ENCODE measurements at places on chromosomes 3 and 15. TPM values are rescaled to one million over a fixed set of nuclear protein-coding genes. Genes with fewer than 3 reads are reported as not detected.

The ATP13A4 gene
- total RNA-seq: 0.13 TPM

The BUB1B gene
- total RNA-seq: 83.2 TPM

The MUC20 gene
- 0.33 TPM for total RNA-seq

The ZDHHC23 gene
- 25.2 TPM for total RNA-seq

DNA sequence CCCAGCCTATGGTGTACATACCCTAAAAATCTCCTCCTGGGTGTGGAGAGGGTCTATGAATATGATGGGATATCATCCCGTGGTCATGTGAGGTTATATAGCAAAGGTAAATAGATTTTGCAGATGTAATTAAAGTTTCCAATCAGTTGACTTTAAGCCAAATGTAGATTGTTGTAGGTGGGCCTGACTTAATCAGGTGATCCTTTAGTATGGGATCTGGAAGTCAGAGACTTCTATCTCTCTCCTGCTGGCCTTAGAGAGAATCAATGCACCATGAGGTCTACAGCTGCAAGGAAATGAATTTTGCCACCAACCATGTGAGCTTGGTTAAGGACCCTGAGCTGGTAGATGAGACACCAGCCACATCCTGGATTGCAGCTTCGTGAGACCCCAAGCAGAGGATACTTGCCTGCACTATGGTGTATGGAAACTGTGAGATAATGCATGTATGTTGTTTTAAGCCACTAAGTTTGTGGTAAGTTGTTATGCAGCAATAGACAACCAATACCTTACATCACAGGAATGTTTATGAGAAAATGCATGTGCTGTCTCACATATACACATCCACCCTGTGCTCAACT is 137.1 kb upstream of the SLC6A11 start:
- no peak overlapping the region for H3K4me3 ChIP-seq
- H3K36me3 ChIP-seq: no peaks in the 10 kb centered on the region
- H3K27ac ChIP-seq: no peak overlapping the region
- DNase-seq: no peak
- H3K27me3 ChIP-seq: no peaks in the 10 kb centered on the region

DNA sequence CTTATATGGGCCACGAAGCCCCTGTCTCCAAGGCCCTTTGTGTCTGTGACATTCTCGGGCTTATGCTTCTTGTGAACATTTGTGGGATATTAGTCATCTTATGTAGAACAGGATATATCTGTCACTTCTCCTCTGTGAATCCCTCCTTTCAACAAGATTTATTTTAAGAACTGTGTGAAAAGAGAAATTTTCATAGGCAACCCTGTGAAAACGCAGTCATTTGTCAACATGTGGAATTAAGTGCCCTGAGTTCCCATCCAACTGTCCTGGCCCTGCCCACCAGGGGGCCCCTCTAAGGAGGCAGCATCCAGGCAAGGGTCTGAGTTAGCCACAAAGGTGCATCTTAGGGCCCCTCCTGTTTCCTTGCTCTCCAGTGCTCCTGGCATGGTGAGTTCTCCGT is 76.8 kb upstream of the CHRNA7 start:
- no peaks in the 10 kb centered on the region for H3K36me3 ChIP-seq
- H3K27me3 ChIP-seq: no peaks in the 10 kb centered on the region
- no peak overlapping the region for H3K4me3 ChIP-seq
- H3K27ac ChIP-seq: no peak overlapping the region

- no peak overlapping the region for H3K27ac ChIP-seq
- H3K36me3 ChIP-seq: no peaks in the 10 kb centered on the region
- no peak for DNase-seq
Measured at GRCh38 chr3:192422997-192423342, 304.4 kb downstream of the FGF12 start.

GRCh38 chr3:131353016-131353877 is 28.3 kb upstream of the NUDT16 start:
- H3K27ac ChIP-seq: no peak overlapping the region
- no peaks in the 10 kb centered on the region for H3K36me3 ChIP-seq
- H3K4me1 ChIP-seq: no peaks in the 10 kb centered on the region
- no peak for DNase-seq

GRCh38 chr3:160460033-160460432 is 10.4 kb upstream of the TRIM59 start:
- DNase-seq: no peak
- H3K4me3 ChIP-seq: no peak overlapping the region
- no peaks in the 10 kb centered on the region for H3K27me3 ChIP-seq
- H3K4me1 ChIP-seq: no peaks in the 10 kb centered on the region

- DNase-seq: no peak
- no peaks in the 10 kb centered on the region for H3K27me3 ChIP-seq
- no peak overlapping the region for H3K4me3 ChIP-seq
- H3K4me1 ChIP-seq: no peaks in the 10 kb centered on the region
- no peak overlapping the region for H3K27ac ChIP-seq
- H3K36me3 ChIP-seq: no peaks in the 10 kb centered on the region
Measured at GRCh38 chr15:26943866-26944265, 27.1 kb upstream of the GABRG3 start.

- DNase-seq: no peak
- H3K36me3 ChIP-seq: no peaks in the 10 kb centered on the region
- no peak overlapping the region for H3K4me3 ChIP-seq
- H3K4me1 ChIP-seq: peaks cover 11% of the 10 kb centered on the region
- no peak overlapping the region for H3K27ac ChIP-seq
Measured at GRCh38 chr3:115628075-115628412, 4.7 kb downstream of the GAP43 start.

GRCh38 chr15:48145923-48146322 is 25.1 kb downstream of the SLC24A5 start:
- no peak overlapping the region for H3K27ac ChIP-seq
- H3K4me1 ChIP-seq: no peaks in the 10 kb centered on the region
- DNase-seq: no peak
- H3K4me3 ChIP-seq: no peak overlapping the region
- peaks cover 35% of the 10 kb centered on the region for H3K36me3 ChIP-seq
